ENCODE measurements at places on chromosomes 5 and 9.

DNA sequence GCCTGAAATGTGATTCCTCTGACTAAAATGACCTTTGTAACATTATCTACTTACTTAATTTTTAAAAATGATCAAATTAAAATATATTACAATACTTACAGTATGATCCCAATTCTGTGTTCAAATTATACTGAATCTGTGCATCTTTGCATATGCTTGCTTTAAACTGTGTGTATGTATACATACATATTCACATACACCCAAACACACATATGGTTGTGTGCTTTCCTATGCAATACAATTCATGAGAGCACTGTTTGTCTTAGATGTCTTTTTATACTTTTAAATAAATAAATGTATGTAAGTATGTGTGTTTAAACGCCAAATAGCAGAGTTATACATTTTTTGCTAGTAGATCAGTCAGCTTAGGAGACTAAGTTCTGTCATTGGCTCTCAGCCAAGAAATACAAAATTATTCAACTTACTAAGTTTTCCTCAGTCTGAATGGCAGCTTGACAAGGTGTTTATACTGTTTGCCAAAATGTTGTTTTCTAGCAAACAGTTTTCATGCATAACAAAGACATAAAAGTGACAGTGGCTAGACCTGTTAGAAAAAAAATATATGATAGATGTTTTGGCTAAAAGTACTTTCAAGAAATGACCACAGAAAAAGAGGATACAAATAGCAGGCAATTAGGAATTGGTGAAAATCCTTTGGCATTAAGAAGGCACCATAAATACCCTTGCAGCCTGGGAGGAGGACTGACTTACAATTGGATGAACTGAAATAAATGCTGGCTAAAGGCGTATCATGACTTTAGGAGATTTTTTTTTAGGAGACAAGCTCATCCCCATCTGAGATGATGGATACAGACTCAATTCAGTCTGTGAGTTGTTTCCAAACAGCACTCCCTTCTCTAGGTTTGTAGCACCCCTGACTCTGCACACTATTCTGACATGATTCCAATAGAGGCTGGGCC, 7.9 kb downstream of the TICAM2 start:
- DNase-seq: no peak

- no peak for DNase-seq
Measured at GRCh38 chr9:98259791-98260190, 4.3 kb upstream of the TBC1D2 start.

DNA sequence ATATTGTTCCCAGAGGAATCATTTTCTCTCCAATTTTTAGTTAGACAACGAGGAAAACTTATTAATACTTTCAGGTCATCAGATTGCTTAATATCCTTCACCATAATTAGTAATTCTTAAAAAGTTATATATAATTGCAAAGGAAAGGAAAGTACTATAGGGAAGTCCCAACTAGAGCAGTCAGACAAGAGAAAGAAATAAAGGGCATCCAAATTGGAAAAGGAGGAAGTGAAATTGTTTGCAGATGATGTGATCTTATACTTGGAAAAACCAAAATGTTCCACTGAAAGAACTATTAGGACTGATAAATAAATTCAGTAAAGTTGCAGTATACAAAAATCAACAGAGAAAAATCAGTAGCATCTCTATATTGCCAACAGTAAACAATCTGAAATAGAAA, 223.5 kb upstream of the MEF2C start:
- DNase-seq: no peak

DNA sequence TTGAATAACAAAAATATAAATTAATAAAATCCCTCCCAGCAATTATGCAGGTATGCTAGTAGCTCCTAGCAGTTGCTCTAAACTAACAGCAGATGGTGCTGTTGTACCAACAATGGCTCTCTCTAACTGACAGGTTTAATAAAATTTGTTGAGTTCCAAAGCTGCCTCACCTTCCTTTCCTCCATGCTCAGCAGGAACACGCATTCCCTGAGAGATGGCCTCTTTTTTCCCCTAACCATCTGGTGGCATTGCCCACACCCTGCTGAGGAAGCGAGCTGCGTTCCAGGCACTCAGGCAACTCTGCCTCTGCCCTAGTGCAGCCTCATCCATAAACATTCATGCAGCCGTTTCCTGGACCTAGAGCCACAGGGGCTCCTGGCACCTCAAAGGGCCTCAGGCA, 106.2 kb downstream of the KLHL3 start:
- no peak for DNase-seq

DNA sequence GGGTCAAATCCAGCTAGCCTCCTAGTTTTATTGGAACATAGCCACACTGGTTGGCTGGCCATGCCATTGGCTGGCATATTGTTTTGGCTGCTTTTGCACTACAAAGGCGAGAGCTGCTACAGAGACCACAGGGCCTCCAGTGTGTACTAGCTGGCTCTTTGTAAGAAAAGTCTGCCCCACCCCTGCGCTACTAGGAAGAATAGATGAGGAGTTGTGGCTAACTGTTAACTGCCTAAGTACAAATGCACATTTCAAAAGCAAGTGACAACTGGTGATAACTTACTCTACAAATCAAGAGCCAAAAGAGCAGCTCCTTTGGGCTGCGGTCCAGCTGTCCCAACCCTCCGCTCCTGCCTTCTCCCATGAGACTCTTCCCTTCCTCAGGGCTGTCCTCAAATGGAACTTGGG, 63.9 kb downstream of the SERINC5 start:
- no peak for DNase-seq

- DNase-seq: no peak
Measured at GRCh38 chr5:172925336-172925948, 33.8 kb upstream of the RPL26L1 start.

DNA sequence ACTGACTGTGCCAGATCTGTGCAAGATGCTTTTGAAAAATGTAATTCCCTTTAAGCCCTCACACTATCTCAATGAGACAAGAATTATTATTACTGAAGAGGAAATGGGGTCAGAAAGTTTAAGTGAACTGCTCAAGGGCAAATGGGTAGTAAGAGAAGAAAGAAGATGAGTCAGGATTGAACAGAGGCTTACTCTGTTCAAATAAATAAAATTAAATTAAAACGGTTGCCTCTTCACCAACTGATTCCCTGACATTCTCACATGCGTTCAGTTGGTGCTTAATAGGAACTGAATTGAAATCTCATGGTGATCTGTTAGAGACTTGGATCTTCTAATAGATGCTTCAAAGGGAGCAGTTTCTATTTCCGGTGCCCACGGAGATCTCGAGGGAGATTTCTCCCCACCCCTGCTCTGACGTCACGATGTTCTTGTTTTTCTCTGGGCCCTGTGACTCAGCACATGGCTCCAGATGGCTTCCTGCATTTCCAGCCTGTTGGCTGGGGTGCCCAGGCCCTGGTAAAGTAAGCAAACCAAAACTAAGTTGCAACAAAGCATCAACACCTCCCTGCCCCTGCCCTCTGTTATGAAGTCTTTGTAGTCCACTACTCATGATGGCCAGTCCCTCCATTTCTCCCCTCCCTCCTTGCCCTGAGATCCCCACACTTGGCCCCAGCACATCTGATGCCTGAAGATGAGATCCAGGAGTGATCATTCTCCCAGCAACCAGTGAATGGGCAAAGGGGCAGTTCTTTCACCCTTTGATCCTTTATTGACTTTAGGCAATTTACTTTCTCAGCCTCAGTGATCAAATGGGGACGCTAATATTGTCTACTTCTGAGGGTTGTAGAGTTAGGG, 106.1 kb upstream of the CPEB4 start:
- peak; percentile 3 for DNase-seq

DNA sequence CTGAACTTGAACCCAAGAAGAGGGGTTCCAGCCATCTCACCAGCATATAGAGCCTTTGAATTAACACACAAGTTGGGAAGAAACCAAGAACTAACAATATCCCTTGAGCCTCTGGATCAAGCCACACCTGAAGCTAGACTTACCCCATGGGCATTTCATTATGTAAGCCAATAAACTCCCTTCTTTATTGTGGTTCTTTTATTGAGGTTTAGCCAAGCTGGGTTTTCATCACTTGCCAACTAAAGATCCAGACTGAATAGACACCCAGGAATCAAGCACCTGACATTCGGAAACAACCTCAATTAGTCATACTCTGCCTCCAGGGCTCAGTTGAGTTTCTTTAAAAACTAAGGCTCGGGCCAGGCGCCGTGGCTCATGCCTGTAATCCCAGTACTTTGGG, 226.7 kb downstream of the AGTPBP1 start:
- no peak for DNase-seq

GRCh38 chr5:141957367-141957996, 520 bp downstream of the PCDH12 start:
- DNase-seq: no peak

- no peak for DNase-seq
Measured at GRCh38 chr5:99349787-99350186, 421.0 kb upstream of the CHD1 start.

DNA sequence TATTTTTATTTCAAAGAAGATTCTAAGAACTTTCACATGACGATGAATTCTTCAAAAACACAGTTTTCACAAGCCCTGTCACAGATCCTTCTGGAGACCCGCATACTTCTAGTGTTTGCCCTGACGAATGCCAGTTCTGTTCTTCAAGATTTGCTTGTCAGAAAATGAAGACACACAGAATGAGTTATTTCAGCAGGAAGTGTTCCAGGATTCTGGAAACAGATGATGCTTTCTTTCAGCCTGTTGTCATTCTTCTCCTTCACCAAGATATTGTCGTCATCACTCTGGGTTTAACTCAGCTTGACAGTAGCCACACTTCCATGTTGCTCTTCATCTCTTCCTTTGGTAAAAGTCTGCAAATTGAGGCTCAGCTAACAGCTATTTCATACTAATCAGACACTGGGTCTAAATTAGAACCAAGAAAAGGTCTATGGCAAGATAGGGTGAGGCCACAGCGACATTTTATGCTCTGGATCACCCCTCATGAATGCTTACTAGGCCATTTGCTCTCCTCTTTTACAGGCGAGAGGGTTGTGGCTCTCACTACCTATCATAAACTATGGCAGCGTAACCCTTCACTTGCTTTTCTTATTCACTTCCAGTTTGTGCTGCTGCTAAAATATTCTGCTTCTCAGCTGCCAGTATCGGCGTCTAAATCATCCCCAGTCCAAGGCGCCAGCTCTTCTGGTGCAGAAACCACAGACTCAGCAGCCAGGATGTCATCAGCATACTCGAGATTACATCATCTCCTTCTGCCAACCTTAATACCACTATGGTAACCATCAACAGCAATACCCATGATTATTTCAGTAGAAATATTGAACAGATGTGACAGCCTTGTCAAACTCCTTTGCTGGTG, 159.6 kb upstream of the TBCA start:
- DNase-seq: no peak

DNA sequence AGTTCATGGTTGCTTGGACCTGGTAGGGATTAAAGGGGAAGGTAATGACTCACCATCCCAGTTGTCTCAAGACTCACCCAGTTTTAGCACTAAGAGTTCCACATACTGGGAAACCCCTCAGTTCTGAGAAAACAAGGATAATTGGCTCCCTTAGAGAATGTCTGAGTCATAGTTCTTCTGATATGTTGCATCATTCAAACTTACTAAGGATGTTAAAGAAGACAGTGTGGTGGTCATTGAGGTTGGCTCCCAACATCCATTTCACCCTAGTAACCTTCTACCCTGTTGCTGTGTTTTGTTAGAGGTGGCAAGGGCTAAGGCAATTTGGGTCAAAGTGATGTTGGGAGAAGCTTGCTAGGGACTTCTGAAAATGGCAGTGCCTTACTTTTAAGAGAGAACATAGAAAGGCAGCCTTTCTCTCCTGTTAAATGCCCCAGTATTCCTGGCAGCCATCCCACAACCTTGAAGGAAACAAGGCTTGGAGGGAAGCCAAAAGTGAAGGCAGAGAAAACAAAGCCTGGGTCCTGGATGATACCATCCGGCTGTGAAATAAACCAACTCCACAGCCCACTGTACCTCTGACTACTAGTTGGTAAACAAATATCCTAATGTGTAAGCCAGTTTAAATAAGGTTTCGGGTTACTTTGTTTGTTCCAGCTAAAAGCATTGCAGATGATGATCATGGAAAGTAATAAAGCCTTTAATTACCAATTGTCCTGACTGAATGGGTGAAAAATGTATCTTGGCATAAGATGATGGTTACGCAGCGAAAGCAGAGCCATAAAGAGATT, 80.4 kb upstream of the ADAMTSL1 start:
- no peak for DNase-seq

DNA sequence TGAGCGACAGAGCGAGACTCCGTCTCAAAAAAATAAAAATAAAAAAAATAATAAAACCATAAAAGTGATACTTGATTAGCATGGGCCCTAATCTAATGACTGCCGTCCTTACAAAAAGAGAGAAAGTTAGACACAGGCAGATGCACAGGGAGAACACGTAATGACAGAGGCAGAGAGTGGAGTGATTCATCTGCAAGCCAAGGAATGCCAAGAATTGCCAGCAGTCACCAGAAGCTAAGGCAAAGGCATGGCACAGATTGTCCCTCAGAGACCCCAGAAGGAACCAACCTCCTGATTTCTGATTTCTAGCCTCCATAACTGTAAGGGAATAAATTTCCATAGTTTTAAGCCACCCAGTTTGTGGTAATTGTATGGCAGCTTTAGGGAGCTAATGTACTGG, 79.6 kb upstream of the FREM1 start:
- DNase-seq: no peak

GRCh38 chr9:94993160-94993820, 266.8 kb downstream of the AOPEP start:
- no peak for DNase-seq

- no peak for DNase-seq
Measured at GRCh38 chr9:107274096-107274495, 9.0 kb upstream of the RAD23B start.

- no peak for DNase-seq
Measured at GRCh38 chr9:108483676-108484075, 372.1 kb downstream of the ACTL7B start.

DNA sequence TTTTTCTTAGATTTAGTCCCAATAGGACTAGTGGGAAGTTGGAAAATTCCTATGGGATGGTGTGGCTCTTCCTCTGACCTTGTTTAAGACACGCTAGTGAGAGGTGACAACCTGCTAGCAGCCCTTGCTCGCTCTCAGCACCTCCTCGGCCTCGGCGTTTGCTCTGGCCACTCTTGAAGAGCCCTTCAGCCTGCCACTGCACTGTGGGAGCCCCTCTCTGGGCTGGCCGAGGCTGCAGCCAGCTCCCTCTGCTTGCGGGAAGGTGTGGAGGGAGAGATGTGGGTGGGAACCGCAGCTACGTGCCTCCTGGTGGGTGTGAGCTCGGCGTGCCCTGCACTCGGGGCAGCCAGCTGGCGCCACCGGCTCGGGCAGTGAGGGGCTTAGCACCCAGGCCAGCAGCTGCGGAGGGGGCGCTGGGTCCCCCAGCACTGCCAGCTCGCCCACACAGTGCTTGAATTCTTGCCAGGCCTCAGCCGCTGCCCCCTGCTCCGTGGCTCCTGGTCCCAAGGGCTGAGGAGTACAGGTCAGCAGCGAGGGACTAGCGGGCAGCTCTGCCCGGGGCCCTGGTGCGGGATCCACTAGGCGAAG, 254.5 kb upstream of the ANKRD55 start:
- no peak for DNase-seq

DNA sequence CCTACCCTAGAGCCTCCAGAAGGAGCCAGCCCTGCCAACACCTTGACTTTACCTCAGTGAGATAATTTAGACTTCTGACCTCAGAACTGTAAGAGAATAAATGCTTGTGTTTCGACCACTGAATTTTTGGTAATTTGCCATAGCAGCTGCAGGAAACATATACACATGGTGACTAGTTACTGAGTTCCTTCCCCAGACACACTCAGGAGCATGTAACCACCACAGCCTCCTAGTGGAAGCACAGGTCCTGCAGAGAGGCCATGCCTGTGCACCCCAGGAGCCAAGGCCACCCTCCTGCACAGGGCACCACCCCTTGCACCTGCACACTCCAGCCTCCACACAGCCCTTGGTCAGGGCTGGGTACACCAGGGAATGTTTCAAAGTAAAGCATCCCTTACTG, 7.6 kb upstream of the CAMSAP1 start:
- DNase-seq: no peak
